ENCODE measurements at places on chromosomes 2 and 18.

DNA sequence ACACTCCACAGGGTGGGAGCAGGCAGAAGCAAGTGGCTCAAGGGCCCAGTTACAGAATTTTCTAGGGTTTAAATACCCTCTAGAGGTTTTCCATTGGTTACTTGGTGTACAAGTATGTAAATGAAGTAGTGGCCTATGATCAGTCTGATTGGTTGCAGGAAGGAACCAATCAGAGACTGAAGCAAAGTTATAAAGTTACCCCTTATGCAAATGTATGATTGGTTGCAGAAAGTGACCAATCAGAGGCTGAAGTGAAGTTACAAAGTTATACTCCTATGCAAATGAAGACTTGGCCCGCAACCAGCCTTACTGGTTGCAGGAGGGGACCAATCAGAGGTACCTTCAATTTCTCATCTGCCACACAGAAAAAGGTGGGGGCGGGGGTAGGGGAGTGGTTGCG lies 154.6 kb downstream of the INO80D start:
- DNase-seq: no peak

DNA sequence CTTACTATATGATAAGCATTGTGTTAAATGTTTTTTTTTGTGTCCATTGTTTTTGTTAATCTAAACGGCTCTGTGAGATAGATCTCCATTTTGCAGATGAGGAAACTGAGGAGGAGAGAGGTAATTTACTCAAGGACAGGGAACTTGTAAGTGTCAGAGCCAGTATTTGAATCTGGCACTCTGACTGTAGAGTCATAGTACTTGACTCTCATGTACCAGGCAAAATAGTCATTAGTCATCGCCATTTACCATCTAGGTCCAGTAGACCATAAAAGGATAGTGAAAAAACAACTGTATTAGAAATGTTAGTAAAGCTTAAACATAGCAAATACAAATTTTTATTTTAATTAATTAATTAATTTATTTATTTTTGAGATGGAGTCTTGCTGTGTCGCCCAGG lies 4.8 kb downstream of the PSMD14 start:
- DNase-seq: no peak

DNA sequence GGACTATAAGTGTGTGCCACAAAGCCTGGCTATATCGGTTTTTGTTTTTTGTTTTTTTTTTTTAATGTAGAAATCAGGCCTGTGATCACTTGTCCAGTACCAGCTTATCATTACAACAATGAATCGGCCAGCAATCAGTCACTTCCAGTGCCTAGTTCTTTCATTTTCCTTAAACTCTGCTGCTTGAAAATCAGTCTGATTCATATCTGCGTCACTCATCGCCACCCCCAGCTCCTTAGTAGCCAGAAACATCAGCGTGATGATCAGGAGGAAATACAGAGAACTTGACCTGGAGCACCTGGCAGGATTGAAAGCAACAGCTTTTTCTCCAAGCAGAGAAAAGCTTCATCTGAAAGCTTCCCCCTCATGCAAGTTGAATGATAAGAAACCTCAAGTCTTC lies 75.4 kb downstream of the SPTBN1 start:
- no peak for DNase-seq

DNA sequence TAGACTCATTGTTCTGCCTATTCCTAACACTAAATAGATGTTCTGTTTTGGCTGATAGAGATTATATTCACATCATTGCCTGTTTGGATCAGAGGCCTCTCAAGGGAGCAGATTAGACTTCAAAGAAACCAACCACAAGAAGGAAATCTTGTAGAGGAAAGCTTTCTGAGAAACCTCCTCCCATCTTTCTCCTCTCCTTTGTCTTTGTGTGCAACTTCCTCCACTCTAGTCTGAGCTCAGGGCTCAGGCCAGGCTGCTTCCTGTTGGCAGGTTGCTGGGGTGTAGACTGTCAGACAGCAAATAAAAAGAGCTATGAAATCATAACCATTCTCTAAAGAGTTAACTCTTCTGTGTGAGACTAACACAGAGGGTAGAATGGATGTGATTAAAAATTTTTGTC lies 113.0 kb downstream of the TGFA start:
- no peak for DNase-seq

GRCh38 chr2:223797037-223797436 lies 40.3 kb downstream of the AP1S3 start:
- DNase-seq: peak; percentile 15

- no peak for DNase-seq
Observed at GRCh38 chr2:240915526-240916341, 9.6 kb downstream of the CROCC2 start.

DNA sequence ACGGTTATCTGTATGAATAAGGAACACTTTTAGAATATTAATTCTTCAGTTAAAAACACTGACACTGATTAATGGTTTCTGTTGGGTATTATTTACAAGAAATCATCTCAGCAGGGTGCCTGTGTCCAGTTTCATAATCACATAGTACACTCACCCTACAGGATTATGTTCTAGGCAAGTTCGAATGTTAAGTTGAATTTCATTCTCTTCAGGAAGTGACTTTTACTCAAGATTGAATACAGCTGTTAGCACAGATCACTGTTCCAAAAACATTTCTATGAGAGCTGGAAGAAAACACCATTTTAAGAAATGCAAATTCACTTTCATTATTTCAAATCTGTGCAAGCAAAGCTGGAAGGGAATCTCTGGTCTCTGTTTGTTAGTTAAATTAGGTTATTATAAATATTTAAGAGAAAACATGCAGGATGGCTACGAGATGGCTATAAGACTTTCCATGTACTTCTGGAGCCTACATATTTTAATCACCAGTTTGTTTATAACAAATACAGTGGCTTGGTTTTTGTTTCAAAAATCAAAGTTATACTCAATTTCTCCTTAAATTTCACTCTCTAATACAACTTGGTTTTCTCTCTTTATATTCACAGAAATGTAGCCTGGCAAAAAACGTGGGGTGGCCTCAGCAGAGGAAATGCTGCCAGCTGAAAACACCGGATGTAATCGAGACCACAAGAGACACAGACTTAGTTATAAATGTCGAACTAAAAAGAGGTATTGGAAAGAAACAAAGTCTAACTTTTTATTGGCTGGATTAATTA lies 65.8 kb downstream of the RBMS1 start:
- DNase-seq: no peak

GRCh38 chr2:179744401-179744800 lies 117.0 kb downstream of the ZNF385B start:
- DNase-seq: no peak

DNA sequence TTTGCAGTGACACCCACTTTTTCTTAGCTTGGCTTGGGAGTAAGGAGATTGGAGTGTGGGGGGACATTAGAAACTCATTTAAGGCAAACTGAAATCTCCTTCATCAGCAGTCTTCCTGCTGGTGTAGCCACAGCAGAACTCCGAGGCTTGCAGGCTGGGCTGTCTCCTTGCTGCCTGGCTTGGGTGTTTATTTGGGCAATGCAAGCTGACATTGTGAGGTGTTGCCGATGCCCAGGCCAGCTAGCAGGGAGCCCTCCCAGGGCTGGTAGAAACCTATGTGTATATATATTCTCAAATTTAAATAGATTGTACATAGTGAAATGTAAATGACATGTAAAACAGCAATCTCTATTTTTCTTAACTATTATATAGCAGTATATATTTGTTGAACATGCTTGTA lies 11.8 kb downstream of the GDF7 start:
- no peak for DNase-seq

Data from keratinocyte (primary cell).